ENCODE measurements at places on chromosomes 5 and 9. TPM values are rescaled to one million over a fixed set of nuclear protein-coding genes. Genes with fewer than 3 reads are reported as not detected.

The FAM200C gene
- total RNA-seq = 4.4 TPM

- ATAC-seq = no peak
These were observed 193.2 kb downstream of the ADAMTSL1 start for GRCh38 chr9:18666986-18667772.

GRCh38 chr9:21576331-21577189 is 94.4 kb upstream of the IFNE start:
- ATAC-seq = peak; percentile 94

DNA sequence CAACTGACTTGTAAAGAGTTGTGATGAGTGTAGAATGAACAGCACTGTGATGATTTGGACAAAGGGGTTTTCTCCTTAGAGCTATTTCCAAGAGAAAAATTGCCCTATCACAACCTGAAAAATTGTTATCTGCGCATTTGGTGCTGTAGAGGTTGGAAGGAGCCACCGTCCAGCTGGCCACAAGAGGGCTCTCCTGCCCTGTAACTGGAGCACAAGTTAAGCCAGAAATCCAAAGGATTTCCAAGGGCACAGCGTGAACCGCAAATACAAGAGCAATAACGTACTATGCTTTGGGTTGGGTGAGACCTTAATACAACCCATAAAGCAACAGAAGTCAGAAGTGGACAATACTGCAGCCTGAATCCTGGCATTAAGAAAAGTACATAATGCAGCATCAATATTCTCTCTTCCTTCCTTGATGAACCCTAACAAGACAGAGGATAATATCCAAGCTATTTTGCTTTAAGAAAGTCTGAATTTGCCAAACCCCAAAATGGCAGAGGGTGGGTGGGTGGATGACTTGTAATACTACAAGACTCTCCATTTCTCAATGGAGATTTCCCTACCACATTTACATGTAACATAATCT is 56.8 kb upstream of the SMIM32 start:
- peak; percentile 97 for ATAC-seq
